ENCODE measurements at places on chromosomes 5 and 9.

GRCh38 chr5:88108490-88109279 is 160.0 kb downstream of the TMEM161B start:
- DNase-seq, result no peak

DNA sequence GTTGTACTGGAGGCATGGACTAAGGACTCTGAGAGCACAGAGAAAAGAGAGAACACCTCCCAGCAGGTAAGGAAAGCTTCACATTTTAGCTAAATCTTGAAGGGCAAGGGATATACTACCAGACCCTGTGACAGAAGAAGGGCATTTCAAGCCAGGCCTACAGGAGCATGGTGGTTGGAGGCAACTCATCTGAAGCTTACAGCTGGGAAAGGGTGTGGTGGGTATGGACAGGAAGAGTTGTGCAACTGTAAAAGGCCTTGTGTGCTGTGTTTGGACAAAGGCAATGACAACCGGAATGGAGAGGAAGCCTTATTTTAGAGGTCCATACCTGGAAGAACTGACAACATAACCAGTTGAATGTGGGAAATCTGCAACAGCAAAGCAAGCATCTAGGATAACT is 31.2 kb downstream of the NIPSNAP3B start:
- no peak for DNase-seq

- no peak for DNase-seq
Measured at GRCh38 chr5:169970339-169970738, 10.0 kb downstream of the INSYN2B start.

DNA sequence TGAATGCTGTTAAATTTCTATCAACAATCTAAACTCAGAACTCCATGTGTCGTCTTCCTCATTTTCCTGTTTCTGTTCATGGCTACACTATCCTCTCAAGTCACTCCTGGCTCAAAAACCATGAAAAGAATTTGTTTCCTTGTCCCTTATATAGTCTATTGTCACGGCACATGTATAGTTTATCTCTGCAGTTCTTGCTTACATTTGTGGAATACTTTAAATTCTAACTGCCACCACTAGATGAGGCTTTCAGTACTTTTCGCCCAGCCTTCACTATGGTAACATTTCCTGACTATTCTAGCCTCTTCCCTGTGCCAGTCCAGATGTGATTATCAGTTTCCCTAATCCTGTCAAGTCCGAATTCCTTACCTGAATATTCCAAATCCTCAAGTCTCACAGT is 34.6 kb downstream of the PKD2L2 start:
- no peak for DNase-seq

- no peak for DNase-seq
Measured at GRCh38 chr5:101517795-101518194, 614.7 kb upstream of the ST8SIA4 start.

- no peak for DNase-seq
Measured at GRCh38 chr9:95349091-95350038, 31.9 kb upstream of the FANCC start.

DNA sequence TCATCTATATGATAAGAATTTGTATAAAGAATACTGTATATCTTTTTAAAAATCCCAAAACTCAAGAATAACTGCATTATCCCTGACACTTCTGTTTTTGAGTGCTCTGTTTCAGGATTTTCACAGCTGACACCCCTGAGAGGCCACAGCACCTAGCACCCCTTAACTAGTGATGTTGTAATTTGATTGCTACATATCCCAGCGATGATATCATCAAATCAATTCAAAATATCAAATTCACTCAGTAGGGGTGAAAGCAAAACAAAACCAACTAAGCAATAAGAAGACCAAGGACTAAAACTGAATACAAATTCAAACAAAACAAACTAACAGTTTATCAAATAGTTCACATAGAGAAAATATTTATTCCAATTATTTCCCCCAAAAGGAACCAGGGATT is 184.3 kb downstream of the MCTP1 start:
- DNase-seq, result no peak

GRCh38 chr9:70615464-70616138 is 201.1 kb upstream of the KLF9 start:
- DNase-seq, result no peak

- no peak for DNase-seq
Measured at GRCh38 chr5:172771439-172772111, 580 bp upstream of the DUSP1 start.

DNA sequence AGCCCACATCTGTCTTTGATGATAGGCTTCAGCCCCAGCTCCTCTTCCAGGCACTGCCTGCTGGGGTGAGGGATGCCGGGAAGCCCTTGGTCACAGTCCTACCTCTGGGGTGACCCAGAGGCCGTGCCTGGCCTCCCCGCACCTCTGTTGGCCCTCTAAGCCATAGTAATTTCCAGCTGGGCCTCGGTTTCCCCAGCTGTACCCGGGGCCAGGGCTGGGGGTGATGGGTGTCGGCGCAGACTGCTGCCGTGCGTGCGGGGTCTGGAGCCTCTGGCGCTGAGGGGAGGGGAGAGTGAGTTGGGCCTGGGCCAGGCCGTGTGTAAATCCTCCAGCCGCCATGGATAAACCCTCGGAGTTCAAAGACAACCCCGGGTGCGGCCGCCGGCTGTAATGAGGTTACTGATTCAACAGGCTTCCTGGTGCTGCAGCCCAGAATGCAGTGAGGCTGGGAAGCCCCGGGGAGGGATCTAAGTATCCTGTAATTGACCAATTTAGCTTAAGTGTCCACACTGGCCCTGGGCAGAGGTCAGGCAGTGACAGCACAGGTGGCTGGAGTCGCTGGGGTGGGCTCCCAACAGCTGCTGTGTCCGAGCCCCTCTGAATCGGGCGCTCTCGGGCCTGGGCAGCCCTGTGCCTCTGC is 7.1 kb downstream of the RXRA start:
- no peak for DNase-seq

Data from fibroblast of skin of left biceps (primary cell).